T1000 (cell line): ENCODE measurements at places on chromosomes 13 and 19.

DNA sequence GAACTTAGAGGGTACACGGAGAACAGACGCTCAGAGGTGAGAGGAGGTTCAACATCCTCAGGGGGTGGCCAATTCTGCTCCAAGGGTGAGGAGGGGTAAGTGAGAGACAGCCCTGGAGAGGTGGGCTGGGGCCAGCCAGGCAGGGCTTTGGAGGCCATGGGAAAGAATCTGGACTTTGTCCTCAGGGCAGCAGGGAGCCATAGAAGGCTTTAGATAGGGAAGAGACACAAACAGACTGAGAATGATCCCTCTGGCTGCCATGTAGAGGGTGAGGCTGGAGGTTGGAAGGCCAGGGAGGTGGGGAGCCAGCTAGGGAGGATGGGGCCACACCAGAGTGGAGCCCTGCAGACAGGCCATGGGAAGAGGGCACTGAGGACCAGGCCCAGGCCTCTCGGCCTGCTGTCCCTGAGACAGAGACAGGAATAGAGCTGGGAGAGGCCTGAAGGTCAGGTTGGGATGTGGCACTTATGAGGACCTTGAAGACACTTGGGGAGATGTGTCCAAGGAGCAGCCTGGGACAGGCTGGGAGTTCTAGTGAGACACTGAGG, 29.2 kb upstream of the CCNP start:
- no peak for DNase-seq

DNA sequence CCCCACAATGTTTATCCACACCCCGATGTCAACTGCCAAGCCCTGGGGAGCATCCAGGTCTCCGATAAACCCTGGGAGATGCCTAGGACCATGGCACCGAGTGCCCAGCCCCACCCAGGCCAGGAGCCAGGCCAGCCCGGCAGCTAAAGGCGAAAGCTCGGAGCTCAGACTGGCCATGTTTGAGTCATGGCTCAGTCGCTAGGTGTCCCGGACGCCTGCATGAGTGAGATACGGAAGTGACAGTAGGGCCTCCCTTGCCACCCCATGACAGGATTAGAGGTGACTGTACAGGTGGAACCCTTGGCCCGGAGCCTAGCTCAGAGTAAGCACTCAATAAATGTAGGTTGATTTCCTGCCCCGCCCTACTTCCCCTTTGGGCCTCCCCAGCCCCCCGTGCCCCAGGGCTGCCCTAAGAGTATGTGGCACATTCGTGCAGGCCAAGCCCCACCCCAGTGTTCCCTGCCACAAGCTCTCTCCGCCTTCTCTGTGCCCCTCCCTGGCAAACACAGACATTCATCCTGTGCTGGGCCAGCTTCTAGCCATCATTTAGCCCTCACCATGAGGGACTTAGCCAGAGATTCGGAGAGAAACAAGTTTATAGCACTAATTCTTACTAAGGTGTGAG, 5.8 kb upstream of the TPM4 start:
- no peak for DNase-seq

GRCh38 chr13:77038907-77039480, 12.0 kb upstream of the FBXL3 start:
- DNase-seq, result no peak

GRCh38 chr19:3186891-3187661, 1.3 kb downstream of the NCLN start:
- DNase-seq, result no peak

GRCh38 chr13:98626298-98626935, 49.5 kb upstream of the STK24 start:
- DNase-seq, result no peak

DNA sequence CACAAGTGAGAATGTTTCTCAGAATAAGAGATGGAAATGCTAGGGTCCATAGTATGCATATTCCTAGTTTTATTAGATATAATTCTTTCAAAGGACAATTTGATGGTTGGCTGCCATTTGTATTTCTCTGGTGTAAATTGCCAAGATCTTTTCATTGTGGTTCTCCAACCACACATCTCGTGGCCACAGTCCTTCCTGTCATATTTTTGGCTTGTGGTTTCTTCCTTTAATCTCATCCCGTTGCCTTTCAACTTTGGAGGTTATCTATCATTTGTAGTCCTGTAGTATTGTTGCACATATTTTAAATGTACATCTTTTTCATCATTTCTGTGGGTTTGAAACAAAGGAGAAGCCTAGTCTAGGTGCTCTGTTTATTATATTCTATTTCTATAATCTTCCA, 61.2 kb downstream of the WASF3 start:
- DNase-seq, result no peak

- DNase-seq, result no peak
These were observed 189.9 kb downstream of the DACH1 start for GRCh38 chr13:71677124-71677523.

DNA sequence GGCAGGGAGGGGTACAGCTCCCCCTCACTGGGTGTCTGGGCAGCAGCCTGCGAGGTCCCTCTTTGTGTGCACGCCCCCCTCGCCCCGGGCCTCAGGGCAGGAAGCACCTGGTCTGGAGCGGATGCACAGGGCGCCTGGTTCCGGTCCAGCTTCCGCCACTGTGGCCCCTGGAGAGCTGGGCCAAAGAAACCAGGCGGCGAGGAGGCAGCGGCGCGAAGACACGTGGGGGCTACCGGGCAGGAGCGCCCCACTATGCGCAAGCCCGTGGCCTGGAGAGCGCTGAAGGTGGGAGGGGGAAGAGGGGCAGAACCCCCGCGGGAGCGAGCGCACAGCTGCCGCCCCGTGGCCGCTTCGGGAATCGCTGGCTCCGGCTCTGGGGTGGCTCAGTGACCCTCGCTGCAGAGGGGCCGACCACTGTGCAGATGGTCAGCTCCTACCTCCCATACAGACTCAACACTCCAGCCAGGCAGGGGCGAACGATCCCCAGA, 1.7 kb upstream of the LYL1 start:
- no peak for DNase-seq

GRCh38 chr19:23420824-23421223, 25.6 kb upstream of the ZNF91 start:
- no peak for DNase-seq

GRCh38 chr13:25743421-25743820, 308.4 kb downstream of the SHISA2 start:
- DNase-seq, result no peak

- no peak for DNase-seq
These were observed 76.5 kb downstream of the LATS2 start for GRCh38 chr13:20984879-20985278.

DNA sequence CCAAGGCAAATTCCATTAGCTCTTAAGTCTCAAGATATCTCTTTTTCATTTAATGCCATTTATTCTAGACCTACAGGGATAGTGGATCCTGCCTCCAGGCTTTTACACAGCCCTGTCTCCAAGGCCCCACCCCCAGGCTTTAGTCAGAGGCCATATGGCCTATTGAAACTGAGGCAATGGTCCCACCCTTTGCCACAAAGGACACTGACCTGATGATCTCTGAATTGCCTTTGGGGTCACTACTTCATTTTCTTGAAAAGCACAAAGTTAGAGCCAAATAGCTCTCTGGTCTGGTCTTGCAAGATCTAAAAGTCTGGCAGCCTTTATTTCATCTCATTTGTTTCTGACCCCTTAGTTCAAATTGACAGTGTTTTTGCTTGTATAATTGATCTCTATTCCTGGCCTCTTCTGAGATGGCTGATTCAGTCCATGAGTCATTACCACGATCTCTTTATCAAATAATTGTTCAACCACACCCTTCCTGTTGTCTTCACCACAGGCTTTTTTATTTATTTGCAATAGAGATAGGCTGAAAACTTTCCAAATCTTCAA, 209.8 kb downstream of the FGF14 start:
- DNase-seq, result no peak

DNA sequence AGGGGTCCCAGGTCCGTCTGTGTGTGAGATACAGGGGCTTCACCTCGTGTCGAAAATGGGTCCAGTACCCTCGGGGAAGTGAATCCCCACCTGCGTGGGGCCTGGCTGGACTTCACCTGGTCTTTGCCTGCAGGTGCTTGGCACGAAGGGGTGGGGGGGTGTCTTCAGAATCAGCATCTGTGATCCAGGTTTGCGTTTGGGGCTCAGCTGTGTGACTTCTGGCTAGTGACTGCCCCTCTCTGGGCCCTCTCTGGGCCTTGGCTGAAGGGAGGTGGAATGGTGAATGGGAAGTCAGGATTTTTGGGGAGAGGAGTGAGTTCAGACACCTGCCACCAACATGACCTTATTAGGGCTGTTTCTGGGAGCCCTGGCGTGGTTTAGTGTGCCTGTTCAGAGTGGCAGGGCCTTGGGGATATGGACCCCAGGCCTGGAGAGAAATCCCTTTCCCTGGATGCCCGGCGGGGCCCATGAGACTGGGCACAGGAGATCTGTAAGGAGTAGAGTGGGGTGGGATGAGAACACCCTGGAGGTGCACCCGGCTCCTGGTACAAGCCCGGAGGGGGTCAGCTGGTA, 2.7 kb downstream of the CELF5 start:
- DNase-seq, result no peak

GRCh38 chr13:68676513-68677115, 1431.0 kb upstream of the ATXN8OS start:
- no peak for DNase-seq

- no peak for DNase-seq
These were observed 6.0 kb upstream of the CCER2 start for GRCh38 chr19:38917921-38918491.

DNA sequence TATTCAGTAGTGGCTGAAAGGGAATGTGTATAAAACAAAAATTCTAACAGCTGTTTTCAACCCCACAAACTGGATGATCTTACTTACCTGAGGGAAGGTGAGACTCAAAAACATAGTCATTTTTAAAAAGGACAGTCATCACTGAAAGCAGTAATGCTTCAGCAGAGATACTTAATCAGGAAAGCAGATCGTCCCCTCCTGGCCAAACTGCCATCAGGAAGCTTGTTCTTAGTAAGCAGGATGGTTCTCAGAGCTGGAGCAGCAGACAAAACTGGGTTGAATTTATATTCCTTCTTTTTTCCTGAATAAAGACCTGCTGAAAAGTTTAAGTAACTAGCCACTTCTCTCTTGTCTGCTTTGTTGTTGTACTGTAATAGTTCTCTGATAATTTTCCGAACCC, 1156.5 kb downstream of the OLFM4 start:
- DNase-seq, result no peak

DNA sequence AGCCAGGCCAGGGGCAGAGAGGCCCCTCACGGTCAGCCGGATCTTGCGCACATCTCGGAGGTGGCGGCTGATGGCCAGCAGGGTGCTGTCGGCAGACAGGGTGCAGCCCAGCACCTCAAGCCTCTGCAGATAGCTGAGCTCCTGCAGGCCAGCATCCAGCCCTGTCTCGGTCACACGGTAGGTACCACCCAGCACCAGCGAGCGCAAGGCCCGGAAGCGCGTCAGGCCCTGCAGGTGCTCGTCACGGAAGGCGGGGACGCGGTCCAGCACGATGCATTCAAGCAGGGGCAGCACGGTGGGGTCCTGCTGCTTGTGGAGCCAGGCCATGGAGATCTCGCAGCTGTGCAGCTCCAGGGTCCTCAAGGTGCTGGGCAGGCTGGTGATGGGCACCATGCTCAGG, 7.7 kb downstream of the FBXL12 start:
- DNase-seq, result no peak

- DNase-seq, result no peak
These were observed 32.2 kb downstream of the MRPL57 start for GRCh38 chr13:21208652-21209154.

- DNase-seq, result no peak
These were observed 28.4 kb upstream of the TIMM44 start for GRCh38 chr19:7971553-7972520.

GRCh38 chr19:33647146-33647545, 25.4 kb downstream of the CHST8 start:
- DNase-seq, result no peak

GRCh38 chr13:94556041-94556440, 39.9 kb downstream of the TGDS start:
- no peak for DNase-seq

- DNase-seq, result no peak
These were observed 46.9 kb downstream of the ITGBL1 start for GRCh38 chr13:101499406-101499805.

DNA sequence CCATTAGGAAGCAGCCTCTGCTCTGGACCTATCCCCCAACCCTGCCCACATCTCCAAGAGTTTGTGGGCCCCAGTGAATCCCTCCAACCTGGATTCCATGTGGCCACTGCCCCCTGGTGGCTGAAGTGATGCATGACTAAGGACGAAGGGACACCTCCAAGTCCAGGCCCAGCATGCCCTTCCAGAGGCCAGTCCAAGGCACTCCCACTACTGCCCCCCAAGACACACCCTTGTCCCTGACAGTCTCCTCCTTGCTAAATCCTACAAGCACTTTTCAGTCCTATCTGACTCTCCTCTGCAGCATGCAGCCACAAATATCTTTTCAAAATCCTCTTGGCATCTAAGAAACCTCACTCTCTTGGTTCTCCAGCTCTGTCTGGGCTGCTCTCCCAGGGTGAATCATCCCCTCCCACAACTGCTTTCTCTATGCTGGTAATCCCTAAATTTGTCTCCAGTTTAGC, 33.0 kb downstream of the DEDD2 start:
- peak; percentile 54 for DNase-seq

DNA sequence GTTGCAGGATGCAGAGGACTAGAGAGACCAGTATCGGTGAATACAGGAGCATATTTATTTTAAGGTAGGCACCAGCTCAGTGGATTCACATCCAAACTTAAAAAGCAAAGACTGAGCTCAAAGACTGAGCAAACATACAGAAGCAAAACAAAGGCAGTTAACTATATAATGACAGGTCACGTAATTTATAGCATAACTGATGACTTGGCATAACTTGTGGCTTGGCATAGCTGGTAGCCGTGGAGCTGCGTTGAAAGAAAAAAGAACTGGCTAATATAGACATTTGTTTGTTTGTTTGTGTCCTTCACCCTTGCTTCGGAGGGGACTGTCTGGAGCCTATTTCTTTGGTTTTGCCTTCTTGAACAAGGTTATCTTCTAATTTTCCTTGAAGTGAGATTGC, 33.7 kb downstream of the ZNF493 start:
- DNase-seq, result no peak

GRCh38 chr13:52851137-52851962, 2.9 kb upstream of the PCDH8 start:
- no peak for DNase-seq

DNA sequence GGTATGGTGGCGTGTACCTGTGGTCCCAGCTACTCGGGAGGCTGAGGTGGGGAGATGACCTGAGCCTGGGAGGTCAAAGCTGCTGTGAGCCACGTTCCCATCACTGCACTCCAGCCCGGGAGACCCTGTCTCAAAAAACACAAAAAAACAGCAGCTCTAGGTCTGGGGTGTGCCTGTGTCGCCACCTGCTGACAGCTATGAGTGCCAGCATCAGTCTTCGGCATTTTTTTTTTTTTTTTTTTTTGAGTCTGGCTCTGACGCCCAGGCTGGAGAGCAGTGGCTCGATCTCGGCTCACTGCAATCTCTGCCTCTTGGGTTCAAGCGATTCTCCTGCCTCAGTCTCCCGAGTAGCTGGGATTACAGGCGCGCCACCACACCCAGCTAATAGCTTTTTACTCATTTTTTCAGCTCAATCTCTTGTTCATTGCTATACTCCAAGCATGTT, 10.1 kb downstream of the AP2S1 start:
- DNase-seq, result no peak

- no peak for DNase-seq
These were observed 13.9 kb downstream of the ZNF543 start for GRCh38 chr19:57334191-57334590.

- no peak for DNase-seq
These were observed 143.6 kb downstream of the OXGR1 start for GRCh38 chr13:96850538-96851145.

- no peak for DNase-seq
These were observed 17.2 kb upstream of the CFAP97D2 start for GRCh38 chr13:114161644-114162532.
